ENCODE measurements at places on chromosomes 11 and 22.

- no peak for DNase-seq
These were observed 530.5 kb upstream of the CCDC90B start for GRCh38 chr11:83816572-83817187.

GRCh38 chr11:77501758-77502157, 27.9 kb upstream of the PAK1 start:
- no peak for DNase-seq

DNA sequence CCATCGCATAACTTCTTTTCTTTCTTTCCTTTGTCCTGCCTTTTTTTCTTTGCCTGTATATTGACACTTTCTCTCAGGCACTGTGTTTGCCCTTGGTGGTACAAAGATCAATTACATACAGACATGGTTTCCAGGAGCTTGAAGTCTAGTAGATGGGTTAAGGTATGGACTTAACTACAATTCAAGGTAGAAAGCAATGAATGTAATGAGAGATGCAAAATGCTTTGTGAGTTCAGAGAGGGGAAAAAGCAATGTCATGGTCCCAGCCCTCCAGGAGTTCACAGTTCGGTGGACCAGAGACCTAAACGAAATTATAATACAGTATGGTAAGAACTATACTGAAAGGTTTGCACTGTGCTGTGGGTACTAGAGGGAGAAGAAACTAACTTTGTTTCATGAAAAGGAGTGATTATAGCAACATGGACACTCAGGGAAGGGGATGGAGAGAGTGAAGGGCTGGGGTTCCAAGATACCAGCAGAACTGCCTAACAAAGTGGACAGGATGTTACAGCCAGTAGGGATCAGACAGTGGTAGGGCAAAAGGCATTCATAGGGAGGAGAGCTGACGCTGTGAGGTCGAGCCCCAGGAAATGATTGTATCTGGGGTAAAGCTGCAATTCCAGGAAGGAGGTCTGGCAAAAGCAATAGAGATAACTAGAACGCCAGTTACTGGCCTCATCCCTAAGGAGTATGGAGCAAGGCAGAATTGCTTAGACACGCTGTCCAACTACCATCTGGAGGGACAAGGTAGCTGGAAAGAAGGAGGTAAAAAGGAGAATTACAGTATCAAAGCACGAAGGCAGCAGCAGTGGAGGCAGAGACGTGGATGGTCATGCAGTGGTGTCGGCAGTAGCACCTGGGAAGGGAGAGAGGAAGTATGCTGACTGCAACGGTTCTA, 158.3 kb upstream of the MTMR2 start:
- no peak for DNase-seq

DNA sequence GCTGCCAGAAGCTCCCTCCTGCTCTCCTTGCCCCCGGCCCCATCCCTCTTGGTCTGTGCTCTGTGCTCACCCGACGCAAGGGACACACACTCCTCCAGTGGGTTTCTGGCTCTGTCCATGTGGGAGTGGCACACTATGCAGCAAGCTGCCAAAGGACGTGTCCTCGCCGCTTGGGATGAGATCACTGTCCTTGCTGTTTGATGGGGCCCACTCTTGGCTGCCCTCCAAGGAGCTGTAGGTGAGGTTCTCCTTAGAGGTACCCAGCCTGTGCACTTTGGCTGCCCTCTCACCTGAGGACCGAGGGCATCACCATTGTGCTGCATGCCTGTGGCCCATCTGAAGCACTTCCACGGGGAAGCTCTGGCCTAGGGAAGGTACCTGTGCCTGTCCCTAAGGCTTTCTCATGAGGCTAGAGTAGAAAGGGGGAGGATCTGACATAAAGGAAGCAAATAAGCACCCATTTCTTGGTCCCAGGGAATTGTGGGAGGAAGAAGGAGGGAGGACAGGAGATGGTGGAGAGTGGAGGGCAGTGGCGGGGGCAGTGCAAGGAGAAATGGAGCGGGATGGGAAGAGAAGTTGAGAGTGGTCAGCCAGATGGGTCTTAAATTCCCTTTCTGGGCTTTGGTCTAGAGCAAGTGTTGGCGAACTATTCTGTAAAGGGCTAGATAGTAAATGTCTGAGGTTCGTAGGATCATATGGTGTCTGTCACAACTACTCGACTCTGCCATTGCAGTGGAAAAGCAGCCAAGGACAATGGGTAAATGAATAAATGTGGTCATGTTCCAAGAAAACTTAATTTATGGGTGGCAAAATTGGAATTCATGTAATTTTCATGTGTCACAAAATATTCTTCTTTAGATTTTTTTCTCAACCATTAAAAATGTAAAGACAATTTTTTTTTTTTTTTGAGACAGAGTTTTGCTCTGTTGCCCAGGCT, 47.0 kb upstream of the AMPD3 start:
- DNase-seq = no peak
